ENCODE measurements at places on chromosomes 11 and 22.

DNA sequence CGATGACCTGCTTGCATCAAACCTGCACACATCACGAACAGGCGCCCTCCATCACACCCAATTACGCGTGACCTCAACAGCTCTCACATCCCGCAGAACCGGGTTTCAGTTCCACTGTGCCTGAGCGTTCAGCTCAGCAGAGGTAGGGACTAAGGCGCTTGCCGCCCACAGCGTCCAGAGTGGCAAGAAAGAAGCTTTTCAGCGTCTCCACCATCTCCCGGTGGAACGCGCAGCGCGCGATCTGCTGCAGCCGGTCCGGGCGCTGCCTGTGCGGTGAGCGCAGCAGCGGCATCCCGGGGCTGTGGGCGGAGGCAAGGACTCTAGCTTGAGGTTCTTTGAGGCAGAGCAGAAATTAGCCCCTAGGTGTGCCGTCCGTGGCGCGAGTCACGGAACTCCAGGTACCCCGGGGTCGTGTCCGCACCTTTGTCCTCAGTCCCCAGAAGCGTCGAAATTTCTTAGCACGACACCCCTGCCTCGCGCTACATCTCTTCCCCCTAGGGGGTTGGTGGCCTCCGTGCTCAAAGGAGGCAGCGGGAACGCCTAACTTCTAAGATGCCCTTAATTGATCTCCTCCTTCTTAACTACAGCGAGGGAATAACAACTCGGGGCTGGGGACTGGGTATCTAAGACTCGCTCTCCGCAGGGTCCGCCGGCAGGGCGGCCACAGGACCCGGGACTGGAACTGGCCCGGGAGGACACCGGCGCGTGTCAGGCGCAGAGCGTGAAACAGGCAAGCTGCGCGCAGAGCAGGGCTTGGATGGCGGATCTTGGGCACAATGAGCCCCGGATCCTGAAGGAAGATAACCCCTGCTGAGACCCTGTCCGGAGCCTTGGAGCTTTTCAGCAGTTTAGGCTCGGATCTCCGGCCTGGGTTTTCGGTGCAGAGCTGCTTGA lies 1.7 kb upstream of the CALCA start:
- no peak for DNase-seq

GRCh38 chr11:120186774-120187591 lies 23.8 kb upstream of the OAF start:
- DNase-seq, result no peak

DNA sequence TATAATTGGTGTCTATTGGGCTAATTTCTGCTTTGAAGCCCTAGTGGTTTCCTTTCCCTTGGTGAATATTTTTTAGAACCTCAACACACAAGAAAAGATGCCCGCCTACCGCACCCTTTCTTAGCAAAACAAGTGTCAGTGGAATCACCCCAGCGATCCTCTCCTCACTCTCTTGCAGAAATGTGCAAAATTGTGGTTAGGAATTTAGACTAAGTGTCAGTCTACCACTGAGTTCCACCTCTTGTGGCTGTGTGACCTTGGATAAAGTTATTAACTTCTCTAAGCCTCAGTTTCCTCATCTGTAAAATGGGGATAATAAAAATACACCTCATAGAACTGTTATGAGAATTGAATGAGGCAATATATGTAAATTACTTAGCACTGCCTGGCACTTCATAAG lies 5.3 kb upstream of the JAML start:
- no peak for DNase-seq

GRCh38 chr11:32053151-32053888 lies 37.6 kb upstream of the RCN1 start:
- no peak for DNase-seq

- no peak for DNase-seq
Observed at GRCh38 chr11:122095681-122096262, 20.2 kb downstream of the BLID start.

- peak; percentile 23 for DNase-seq
Observed at GRCh38 chr11:104327861-104328511, 164.0 kb upstream of the PDGFD start.

DNA sequence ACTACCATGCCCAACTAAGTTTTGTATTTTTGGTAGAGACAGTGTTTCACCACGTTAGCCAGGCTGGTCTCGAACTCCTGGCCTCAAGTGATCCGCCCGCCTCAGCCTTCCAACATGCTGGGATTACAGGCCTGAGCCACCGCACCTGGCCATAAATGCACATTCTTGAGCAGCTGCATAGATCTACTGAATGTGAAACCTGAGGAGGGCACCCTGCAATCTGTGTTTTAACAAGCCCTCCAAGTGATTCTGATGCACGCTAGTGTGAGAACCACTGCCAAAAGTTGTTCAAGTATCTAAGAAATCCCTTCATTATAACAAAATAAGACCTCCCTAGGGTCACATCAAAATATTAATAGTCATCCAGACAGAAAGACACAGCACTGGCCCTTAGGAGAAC lies 89.3 kb downstream of the RDX start:
- DNase-seq, result no peak

DNA sequence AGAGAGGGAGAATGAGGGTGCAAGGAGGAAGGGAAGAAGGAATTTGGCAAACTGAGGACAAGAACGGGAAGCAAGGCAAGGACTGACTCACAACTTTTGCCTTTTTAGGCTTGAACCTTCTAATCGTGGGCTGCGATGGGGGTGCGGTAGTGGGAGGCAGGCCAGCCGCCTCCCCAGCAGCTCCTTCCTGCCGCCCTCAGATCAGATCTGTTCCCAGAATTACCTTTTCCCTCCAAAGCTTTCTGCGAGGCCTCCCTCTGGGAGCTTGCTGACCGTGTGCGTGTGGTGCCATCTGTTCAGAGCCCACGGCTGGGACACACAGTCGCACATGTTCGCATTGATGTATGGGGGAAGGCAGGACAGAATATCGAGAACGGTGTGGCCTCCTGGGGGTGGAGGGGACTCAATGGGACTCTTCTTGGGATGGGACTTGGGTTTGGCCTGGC lies 86.9 kb upstream of the PARVA start:
- DNase-seq, result no peak

- DNase-seq, result peak; percentile 52
Observed at GRCh38 chr11:18721561-18722292, 4.3 kb downstream of the IGSF22 start.

All from right lung (tissue), 10 donors.